ENCODE measurements at places on chromosomes 1 and 21.

- DNase-seq = no peak
Observed at GRCh38 chr1:116455509-116455908, 82.5 kb downstream of the ATP1A1 start.

GRCh38 chr1:225697428-225697827 lies 44.5 kb upstream of the ENAH start:
- no peak for DNase-seq

DNA sequence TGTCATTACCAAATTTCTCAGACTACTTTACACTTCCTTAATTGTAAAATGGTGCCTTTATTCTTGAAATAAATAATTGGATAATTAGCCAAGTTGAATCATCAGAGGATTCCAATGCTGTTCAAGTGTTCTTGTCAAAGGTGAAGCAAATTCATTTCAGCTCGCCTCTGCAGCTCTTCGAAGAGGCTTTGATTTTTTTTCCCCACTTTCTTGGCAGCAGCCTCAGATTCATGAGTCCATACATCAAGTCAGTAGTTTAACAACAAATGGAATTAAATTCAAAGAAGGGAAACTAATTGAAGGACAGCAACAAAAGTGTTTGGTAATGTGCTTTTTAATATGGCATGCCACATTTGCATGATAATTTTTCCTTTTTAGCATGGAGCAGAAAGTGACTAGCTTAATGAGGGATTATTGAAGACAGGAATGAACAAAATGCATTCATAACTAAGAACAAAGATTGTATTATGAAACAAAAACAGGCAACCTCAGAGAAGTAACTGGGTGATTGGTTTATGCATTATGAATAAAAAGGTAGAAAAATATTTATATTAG lies 239.0 kb downstream of the USH2A start:
- DNase-seq = no peak

GRCh38 chr1:171984850-171985485 lies 143.7 kb downstream of the DNM3 start:
- no peak for DNase-seq

DNA sequence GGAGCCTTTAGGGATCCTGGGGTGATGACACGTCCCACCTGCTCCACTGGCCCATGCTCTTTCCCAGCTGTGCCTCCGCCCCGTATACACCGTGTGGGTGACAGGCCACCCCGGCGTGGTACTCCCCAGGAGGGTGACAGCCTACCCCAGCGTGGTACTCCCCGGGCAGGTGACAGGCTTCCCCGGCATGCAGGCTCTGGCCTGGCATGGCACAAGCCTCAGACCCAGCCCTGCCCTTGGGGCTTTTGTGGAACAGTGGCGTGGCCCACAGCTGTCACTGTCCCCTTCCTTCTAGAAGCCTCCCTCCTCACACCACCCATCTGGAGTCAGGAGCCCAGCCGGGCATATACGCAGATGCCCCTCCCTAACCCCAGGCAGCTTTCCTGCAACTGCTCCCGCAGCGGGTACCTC lies 4.7 kb upstream of the PFKL start:
- no peak for DNase-seq

DNA sequence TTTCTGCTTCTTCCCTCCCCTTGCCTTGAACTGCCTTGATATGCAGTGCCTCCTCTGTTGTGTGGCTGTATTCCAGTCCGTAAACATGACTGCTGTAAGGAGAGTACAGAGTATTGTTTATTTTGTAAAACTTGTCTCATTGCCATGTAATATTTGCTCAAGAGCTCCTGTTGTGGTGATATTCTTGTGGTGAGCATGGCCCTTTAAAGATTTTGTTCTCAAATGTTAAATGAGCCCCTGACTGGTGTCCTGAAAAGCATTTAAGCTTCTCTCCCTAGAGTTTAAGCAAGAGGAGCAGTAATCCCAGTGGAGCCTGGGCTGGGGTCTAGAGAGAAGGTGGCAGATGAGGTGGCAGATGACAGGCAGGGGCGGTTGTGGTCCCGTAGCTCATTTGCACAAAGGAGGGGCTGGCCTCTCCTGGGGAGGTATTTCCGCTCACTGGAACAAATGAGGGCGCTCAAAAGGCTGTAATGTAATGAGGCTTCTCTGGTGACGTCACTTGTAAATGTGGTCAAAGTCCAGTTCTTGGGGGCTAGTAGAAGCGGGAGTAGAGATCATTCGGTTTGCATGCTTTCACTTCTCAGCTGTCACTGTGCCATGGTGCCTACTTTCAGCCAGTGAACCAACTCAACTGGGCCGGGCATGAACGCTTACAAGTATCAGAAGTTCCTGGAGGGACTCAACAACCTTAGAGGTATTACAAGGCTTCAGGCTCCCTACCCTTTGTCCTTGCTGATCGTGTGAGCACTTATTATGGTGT lies 46.0 kb upstream of the MACF1 start:
- no peak for DNase-seq

- DNase-seq = no peak
Observed at GRCh38 chr1:69269491-69269890, 298.2 kb upstream of the LRRC7 start.

DNA sequence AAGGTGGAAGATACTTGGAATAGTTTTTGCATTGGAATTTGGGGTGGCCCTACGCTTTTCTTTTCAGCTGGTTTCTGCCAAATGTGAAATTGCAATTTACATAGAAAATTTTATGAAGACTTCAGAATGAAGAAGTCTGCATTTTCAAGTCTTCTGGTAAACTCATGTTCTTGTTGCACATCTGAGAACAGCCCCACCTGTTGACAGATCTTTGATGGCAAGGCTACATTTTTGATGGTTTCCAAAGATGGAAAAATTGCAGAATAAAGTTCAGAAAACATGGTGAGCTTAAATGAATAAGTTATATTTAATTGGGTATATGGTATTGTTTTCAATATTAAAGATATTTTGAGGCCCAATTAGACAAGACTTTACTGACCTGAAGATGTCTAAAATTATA lies 25.4 kb downstream of the OLFM3 start:
- DNase-seq = no peak

DNA sequence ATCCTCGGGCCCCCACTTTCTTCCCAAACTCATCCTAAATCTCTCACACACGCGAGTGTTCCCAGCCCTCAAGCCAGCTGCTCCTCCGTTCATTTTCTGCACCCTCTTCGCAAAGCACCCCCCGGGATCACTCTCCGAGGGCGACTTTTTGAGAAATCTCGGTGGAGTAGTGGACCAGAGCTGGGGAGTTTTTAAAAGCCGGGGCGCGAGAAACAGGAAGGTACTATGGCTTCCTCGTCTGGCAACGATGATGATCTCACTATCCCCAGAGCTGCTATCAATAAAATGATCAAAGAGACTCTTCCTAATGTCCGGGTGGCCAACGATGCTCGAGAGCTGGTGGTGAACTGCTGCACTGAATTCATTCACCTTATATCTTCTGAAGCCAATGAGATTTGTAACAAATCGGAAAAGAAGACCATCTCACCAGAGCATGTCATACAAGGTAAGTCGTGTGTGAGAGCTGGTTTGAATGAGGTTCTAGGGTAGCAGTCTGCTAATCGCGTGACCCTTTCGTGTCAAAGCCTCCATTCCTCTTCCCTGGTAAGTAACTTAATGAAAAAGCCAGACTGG lies 800 bp downstream of the DR1 start:
- no peak for DNase-seq

GRCh38 chr1:27303509-27303908 lies 18.5 kb upstream of the TMEM222 start:
- DNase-seq = no peak

GRCh38 chr1:95278173-95279006 lies 44.4 kb downstream of the RWDD3 start:
- DNase-seq = no peak

DNA sequence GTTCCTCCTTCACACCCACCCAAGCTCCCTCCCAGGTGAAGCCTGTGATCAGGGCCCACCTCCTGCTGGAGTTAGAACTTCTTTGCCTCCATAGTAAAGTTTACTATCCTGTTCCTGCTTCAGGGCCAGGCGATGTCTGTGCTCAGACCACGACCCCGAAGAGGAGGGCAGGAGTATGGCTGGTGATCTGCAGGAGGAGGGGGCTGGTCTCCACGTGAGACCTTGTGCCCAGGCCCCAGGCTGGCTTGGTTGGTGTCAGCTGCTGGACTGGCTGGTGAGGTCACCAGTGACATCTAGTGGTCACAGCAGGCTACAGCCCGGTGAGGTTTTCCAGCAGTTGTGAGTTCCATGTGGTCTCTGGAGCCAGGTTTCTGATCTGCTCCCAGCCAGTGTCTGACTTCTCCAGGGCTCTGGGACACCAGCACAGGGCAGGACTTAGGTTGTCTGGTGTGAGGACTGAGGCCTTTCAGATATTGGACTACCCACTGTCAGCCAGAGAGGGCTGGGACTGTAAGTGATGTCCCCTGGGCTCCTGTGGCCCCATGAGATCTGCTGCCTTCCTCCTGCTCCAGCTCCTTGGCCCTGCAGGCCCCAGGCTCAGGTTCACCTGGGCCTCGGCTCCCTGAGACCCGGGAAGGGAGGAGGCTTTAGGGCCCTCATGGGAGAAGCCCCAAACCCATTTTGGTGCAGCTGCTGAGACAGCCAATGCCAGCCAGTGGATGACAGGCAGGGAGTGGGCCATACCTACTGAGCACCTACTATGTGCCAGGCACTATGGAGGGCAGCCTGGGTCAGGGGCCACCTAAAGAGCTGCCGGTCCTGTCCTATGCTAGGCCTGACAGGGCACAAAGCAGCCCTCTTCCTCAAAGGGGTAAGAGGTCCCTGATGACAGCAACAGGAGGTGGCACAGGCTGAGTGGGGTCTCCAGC lies 6.0 kb upstream of the UBL4B start:
- DNase-seq = no peak

- DNase-seq = no peak
Observed at GRCh38 chr1:85148524-85149250, 52.1 kb downstream of the SYDE2 start.

DNA sequence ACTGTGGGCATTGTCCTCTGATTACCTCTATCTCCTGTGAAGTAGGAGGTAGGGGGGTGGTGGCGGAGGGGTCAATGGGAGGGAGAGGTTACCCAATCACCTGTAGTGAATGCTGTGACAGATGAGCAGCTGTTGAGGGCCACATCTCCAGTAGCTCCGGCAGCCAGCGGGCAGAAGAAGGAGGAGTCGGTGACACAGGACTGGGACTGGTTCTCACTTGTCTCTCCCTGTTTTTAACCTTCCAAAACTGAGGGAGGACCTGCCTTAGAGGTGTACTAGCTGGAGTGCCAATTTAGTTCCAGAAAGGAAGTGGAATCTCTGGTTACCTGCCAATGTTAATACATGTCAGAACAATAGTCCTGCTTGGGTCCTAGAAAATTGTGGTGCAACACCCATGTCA lies 56.2 kb upstream of the ENAH start:
- no peak for DNase-seq

- no peak for DNase-seq
Observed at GRCh38 chr1:26122988-26123973, 11.7 kb downstream of the PDIK1L start.

DNA sequence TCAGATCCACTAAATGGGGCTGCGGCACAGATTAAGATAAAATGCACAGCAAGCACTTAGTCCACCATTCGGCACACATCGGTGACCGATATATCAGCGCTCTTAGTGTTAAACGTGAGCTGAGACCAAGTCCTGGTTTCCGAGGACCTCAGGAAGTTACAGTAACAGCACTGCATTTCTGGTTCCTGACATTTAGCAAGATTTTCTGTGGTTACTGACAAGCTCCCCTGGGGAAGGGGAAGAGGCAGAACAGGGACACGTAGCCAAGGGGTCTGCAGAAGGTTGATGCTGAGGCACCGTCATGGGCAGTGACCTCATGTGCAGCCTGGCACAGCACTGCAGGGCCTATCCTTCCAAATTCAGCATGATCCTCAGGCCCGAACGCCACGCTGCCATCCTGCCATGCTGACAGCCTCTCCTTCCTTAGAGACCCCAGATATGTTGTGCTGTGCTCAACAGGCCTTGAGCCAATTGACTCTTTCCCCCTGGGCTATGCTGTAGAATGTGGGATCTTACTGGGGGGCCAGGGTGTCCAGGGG lies 13.4 kb upstream of the PEF1 start:
- DNase-seq = no peak

- DNase-seq = no peak
Observed at GRCh38 chr1:232040260-232040659, 413.7 kb downstream of the DISC1 start.

- no peak for DNase-seq
Observed at GRCh38 chr1:183227422-183228346, 41.6 kb downstream of the LAMC2 start.

GRCh38 chr1:172770071-172770470 lies 111.2 kb downstream of the FASLG start:
- no peak for DNase-seq

DNA sequence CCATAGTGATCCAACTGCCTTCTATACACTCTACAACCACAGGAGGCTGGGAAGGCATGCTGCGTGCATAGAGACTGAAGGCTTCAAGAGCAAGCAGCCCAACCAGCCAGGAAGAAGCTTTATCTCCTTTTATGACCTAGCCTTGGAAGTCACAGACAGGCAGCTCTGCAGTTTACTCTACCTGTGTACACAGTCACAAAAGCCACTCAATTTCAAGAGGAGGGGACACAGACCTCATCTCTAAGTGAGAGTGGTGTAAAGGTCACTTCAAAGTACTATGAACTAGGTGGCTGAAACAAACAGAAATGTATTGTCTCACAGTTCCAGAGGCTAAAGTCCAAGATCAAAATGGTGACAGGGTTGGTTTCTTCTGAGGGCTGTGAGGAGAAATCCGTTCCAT lies 69.6 kb upstream of the GJB5 start:
- no peak for DNase-seq

DNA sequence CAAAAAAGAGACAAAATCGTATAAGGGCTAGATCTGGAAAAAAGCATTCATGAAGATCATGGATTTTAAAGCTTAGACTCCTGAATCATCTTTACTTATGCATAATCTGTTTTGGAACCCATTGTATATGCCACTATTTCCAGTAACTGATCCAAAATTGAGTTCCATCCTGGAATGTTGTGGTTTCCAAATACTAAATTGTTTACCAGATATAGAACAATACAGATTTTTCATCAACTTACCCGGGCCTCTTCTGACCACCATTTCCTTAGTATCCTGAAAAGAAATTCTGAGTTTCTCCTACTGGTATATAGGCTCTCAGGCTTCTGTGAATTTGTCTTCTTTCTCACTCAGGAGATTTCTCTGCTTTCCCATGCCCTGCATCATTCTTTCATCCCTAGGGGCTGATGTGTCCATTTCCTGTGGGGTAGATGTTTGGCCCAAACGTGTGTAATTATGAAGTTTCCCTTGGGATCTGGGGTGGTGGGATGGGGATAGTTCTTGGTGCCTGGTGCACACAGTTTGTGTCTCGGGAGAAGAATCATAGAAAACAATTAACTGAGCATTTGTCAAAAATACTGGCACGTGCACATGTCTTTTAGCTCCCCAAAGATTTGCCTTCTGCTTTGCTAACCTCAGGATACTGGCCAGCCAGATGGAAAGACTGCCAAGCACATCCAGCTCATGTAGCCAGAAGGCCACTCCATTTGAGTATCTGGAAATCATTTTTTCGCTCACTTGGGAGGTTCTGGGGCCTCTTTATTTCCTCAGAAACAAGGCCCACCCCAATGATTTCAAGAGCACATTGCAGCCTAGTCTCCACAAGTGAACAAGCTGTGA lies 127.8 kb downstream of the NTMT2 start:
- no peak for DNase-seq
